ENCODE measurements at places on chromosomes 2 and 18.

DNA sequence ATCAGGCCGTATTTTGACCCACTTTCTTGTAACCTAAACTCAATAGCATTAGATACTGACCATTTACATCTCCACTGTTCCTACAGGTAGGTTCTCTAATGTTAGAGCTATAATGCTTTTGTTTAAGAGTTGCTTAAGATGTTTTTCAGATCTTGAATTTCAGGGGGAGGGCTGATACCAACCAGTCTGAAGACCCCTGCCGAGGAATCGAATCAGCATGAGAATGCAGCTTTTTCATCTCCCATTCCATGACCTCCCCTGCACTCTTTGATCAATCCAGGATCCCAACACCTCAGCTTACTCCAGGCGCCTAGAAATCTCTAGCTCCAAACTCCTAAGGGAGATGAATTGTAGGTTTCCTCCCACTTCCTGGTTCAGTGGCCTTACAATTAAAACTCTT lies 120.5 kb upstream of the MC4R start:
- DNase-seq: no peak

GRCh38 chr18:55841314-55841713 lies 253.3 kb upstream of the TCF4 start:
- no peak for DNase-seq

DNA sequence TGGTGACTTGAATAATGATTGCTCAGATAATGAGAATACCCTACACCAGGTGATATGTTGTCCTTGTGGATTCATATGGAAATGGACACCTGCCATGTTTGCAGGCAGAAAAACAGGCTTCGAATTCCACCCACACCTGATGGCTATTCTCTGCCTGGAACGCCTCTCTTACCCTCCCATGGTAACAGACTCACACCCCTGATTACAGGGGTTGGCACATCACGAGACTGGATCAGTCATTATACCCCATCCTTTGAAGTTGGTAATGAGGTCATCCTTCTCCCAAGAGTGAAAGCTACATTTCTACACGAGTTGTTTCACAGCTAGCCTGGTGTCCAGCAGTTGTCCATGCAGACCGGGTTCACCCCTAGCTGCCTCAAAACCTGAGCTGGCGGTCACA lies 71.4 kb upstream of the MBOAT2 start:
- DNase-seq: no peak

DNA sequence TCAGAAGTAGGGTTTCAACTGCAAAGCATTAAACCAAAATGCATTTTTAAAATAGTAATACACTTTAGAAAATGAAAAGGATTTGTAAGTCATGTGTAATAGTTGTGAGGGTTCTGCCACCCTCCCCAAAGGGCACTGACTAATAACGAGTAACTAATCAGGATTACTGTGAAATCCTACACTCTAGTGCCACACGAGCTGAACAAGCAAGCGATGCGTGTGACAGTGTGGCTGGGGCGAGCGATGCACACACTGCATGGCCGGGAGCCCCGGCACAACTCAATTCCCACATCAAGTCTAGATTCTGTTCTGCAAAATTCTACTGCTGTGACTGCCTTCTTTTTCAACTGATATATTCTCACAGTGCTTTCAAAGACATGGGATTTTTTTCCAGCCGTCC lies 156.4 kb downstream of the SEPTIN10 start:
- no peak for DNase-seq

DNA sequence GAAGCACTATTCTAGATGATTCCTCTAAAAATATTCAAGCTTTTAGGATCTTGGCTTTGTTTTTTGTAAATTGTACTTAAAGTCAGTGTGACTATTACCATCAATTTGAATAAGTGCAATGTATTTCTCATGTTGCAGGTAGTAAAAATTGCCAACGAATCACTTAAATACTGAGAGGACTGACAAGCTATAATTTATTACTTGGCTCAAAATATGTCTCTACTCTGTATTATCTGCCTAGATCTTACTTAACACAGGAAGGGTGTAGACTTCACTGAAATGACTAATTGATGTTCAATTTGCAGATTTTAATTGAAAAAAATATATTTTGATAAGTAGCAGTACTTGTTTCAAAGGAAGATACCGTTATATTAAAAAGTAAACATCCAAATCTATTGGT lies 202.3 kb downstream of the SLC8A1 start:
- DNase-seq: no peak

GRCh38 chr2:239646184-239646583 lies 245.4 kb upstream of the HDAC4 start:
- no peak for DNase-seq

DNA sequence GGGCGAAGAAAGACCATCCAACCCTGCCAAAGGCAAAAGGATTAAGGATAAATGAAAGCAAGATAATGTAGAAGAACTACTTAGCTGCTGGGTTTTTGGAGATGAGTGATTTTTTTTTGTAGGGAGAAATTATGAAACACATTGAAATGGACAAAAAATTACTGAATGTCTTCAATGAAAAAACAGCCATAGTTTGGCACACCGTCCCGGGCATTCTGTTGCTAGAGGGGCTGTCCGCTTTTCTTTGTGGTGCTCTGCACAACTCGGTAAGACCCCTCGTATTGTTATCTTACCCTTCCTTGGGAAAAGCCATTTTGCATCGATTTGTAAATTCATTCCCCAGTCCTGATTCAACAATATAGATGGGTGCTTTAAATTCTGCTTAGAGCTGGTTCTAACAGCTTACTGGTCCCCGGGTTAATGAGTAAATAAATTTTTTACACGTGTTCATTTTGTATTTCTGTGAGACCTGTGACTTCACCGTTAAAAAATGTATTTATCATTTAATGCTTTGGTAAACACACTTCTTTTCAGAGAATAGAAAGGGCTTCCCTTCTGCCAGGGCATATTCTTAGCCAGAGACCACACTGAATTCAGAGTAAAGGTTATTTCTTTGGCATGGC lies 912 bp upstream of the LAPTM4A start:
- DNase-seq: no peak

DNA sequence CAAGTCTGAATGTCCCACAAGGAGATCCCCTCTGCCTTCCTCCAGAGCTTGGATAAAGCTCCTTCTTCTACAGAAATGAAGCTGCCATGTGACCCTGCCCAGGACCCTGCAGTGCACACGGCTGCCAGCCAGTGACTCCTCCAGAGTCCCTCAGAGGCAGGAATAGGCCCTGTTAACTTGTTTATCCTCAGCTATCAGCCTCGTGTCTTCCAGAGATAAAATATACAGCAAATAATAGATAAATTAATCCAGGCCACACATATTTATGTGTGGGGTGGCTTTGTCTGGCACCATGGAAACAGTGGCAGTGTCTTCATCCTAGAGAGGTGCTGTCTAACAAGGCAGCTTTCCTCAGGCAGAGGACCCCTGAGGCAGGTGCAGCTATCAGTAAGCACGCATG lies 66.7 kb downstream of the TMEM18 start:
- no peak for DNase-seq

GRCh38 chr18:35573531-35573930 lies 8.0 kb upstream of the GALNT1 start:
- no peak for DNase-seq

- DNase-seq: no peak
Measured at GRCh38 chr2:153059338-153060052, 341.1 kb downstream of the ARL6IP6 start.

- no peak for DNase-seq
Measured at GRCh38 chr2:72454189-72454588, 306.5 kb upstream of the CYP26B1 start.
